ENCODE measurements at places on chromosomes 1 and 21.

DNA sequence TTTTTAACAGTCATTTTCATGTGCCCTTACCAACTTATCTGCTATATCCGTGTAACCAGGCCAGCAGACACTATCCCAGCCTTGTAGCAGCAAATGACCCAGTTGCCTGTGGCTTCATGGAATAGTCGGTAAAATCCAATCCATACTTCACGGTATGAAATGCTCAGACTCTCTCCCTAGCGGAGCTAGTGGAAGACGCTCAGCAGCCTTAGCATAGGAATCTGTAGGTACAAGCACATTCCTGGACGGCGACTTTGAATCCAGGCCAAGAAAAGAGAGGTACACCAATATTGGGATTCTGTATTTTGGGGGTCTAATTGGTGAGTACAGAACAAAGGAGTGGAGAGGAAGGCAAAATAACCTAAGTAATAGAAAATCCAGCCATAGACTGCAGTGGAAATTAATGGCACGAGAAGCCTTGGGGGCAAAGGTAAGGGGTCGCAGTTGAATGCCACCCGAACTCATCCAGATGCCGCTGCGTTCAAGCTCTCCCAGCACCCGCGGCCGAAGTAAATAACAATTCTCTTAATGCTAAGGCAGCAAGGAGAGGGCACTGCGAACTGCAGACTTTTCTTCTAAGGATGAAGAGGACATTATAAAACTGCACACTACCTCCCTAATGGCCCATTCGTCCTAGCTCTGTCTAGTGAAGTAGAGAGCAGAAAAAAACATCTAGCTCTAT, 17.7 kb upstream of the TBX15 start:
- no peak for DNase-seq

DNA sequence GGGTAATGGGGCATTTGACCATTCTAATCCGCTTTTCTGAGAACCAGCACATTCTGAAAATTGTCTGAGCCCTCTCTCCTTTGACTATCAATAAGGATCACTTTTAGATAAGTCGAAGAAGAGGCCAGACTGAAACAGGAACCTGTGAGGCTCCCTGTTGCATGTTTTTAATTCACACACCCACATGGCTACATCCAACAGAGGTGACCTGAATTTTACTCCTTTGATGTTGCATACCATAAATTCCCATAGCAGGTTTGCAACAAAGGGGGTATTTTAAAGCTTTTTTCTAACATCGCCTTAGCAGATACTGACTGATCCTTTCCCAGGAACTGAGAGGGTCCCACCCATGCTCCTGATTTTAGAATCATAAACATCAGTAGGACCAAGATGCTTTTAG, 450.8 kb downstream of the USP25 start:
- no peak for DNase-seq

DNA sequence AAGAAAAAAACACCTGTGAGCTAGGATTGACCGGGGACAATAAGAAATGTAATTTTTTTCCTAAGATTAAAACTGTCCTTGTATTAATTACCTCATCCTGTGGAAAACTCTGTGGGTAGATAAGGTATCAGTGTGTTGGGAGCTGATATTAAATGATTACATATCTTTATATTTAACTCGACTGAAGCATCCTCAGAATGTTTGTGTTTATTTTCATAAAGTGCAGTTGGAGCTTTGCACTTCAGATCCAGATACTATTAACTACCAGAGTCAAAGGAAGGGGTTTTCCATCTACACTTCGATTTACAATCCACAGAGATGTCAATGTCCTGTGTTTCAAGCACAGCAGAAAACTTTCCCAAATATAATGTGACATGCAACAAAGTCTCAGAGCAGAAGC, 164.5 kb downstream of the NR5A2 start:
- DNase-seq = no peak

DNA sequence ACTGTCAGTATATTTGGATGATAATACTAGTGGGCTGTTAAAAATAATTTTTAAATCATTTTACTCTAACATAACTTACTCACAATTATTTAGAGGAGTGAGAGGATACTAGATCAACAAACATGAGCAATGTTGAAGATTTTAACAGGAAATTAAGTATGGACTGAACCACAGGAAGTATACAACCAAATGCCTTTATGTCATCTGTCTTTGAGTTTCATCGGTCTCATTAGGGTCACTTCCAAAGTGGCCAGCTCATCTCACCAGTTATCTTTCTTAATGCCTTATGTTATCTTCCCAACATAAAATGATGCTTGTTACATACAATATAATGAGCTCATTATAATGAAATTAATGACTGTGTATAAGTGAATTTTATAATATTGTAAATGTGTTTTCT, 1.5 kb upstream of the RGS1 start:
- no peak for DNase-seq

- DNase-seq = peak; percentile 79
Measured at GRCh38 chr1:3491291-3492246, 37.1 kb downstream of the ARHGEF16 start.

GRCh38 chr21:30779249-30779648, 24.0 kb upstream of the KRTAP21-1 start:
- DNase-seq = no peak

GRCh38 chr1:48203287-48203900, 19.1 kb upstream of the SLC5A9 start:
- DNase-seq = peak; percentile 33

GRCh38 chr1:172574080-172574479, 41.1 kb downstream of the SUCO start:
- no peak for DNase-seq

DNA sequence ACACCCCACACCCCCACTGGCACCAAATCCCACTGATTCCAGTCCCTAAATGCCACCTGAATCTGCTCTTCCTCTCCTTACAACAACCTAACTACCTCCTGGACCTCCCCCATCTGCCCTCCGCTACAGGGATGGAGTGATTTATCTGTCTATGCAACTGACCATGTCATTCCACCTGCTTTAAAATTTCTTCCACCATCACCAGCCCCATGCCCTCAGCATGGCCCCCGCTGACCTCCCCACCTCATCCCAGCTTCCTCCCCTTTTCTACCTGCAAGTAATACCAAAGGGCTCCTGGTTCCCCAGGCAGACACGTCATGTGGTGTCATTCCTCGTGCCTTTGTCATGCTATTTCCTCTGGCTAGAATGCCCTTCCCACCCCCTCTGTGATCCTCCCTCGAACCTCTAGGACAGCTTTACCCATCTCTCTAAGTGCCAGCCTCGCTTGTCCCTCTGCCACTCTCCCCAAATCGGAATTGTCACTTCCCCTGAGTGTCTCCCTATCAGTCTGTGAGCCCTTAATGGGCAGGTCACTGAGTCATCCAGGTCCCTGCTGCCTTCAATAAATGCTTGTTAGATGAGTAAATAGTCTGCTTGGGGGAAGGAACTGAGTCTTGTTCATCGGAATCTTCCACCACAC, 3.7 kb downstream of the GJB4 start:
- DNase-seq = no peak

DNA sequence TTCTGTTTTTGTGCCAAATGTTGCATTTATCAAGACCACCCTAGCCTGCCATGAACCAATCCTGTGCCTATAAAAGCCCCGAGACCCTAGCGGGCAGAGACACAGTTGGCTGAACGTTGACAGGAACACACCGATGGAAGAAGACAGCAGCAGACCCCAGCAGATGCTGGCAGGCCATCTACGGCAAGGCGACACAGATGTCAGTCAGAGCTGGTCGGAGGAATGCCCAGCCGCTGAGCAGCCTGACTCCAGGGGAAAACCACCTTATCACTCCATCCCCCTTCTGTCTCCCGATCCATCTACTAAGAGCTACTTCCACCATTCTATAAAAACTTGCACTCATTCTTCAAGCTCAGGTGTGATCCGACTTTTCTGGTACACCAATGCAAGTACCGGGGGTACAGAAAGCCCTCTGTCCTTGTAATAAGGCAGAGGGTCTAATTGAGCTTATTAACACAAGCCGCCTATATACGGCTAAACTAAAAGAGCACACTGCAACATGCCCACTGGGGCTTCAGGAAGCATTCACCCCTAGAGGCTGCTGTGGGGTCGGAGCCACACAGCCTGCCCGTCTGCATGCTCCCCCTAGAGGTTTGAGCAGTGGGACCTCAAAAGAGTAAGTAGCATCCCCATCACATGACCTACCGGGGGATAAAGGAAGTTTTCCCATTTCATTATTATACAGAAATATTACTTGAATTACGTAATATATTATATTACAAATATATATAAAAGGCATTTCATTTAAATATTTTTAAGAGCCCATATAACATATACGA, 1156.3 kb upstream of the B3GALT2 start:
- peak; percentile 10 for DNase-seq

DNA sequence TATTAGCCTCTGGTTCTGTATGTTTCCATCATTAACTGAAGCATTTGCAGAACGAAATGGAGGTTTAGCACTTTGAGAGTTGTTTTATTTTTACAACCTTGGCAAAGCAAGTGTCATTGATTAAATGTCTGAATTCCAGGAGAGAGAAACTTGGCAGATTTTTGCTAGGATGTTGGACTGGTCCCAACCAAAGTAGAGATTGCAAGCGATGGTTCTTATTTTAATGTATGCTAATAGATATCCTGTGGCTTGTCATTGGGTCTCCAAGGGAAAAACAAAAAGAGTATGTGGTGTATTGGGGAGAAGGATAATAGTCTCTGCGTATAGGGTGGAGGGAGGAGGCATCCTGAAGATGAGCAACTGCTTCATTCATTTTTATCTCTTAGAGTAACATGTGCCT, 457.2 kb upstream of the RUNX1 start:
- DNase-seq = no peak

DNA sequence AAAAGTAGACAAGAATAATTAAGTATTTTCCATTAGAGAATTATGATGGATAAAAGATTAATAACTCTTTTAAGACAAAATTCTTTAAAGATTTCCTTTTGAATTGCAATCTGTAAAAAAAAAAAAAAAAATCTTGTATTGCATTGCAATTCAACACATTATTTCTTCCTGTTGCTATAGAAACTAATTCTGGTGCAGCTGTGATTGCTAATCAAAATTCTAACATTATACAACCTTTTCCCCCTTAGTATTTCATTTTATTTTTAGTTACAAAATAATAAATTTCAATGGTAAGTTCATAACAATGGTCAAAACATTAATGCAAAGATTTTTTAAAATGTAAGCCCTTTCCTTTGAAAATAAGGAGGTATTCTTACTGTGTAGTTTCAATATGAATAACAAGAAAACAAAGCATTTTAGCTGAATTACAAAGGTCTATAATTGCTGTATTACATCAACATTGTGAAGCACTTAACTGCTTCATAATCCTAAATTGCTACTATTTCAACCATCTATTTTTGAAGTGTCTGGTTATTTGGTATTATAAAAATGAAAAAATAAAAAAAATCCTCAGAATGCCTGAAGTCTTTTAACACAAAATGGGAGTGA, 135.0 kb downstream of the SYT14 start:
- no peak for DNase-seq

GRCh38 chr1:23425193-23425494, 596 bp upstream of the TCEA3 start:
- no peak for DNase-seq

- no peak for DNase-seq
Measured at GRCh38 chr1:150141452-150141851, 8.3 kb upstream of the PLEKHO1 start.

DNA sequence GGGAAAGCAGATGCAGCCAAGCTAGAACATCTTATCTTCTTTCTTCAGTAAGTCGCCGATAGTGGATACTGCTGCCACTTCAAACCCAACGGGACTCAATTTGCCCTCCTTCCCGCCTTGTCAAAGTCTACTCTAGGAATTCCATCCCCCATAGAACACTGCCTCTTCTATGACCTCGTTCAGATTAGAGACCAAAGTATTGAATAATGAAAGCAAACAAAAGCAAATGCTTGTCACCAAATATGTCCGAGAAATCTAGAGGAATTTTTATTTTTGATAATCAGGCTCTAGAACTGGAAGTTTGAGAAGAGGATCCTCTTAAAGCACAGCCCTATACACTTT, 853 bp upstream of the RRAGC start:
- DNase-seq = peak; percentile 3

DNA sequence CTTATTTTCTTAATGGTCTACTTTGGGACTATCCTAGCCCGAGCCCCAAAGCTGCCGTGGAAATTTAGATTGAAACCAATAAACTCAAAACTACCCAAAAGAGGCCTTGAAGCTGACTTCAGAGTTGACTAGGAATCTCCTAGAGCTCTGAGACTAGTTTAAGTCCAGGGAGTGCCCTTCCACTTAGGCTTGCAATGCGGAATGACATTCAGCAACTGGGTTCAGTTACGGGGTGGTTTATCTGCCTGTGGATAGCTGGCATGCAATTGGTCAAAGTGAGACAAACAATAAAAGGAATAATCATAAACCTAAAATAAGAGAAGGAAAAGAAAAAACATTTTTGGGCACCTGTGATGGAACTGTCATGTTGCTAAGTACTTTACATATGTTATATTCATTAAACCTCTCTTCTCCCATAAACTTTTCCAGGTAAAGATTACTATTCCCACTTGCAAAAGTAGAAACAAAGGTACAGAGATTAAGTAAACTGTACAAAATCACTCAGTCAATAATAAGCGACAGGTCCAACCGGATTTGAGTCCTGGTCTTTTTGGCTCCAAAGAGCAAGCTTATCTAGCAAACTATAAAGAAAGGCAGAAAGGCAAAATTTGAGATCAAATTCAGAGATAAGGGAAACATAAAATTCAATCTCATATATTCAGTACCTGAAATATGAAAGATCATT, 56.5 kb downstream of the GPATCH2 start:
- DNase-seq = no peak

- no peak for DNase-seq
Measured at GRCh38 chr1:65764052-65764451, 28.6 kb upstream of the PDE4B start.

DNA sequence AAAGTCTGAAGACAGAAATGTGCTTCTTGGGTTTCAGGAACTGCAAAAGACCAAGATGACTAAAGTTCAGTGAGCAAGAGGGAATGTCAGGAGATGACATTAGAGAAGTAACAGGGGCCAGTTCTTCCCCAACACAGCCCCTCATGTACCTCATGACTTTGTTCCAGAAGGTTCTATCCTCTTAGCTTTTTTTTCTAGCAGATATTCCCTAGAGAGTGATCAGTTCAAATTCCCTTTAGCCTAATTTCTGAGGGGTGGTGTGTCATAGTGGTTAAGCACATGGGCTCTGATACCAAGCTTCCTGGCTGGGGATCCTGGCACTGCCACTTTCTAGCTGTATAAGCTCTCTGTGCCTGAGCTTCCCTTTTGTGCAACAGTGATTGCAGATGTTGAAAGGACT, 108.0 kb downstream of the LBR start:
- DNase-seq = no peak

- no peak for DNase-seq
Measured at GRCh38 chr1:241352401-241352800, 4.6 kb downstream of the RGS7 start.

- DNase-seq = peak; percentile 23
Measured at GRCh38 chr1:59481881-59482505, 185.1 kb downstream of the FGGY start.

- DNase-seq = no peak
Measured at GRCh38 chr1:182955596-182956588, 2.9 kb upstream of the SHCBP1L start.

DNA sequence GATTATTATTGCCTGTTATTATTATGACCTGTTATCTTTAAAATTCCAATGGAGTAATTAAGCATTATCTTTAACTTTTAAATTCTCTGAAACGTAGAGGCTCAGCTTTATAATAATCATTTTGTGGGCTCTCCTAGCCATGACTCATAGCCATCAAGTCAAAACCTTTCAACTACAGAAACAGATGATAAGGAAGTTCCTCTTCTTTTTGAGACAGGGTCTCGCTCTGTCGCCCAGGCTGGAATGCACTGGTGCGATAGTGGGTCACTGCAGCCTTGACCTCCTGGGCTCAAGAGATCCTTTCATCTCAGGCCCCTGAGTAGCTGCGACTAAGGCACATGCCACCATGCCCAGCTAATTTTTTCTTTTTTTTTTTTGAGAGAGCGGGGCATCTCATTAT, 43.5 kb downstream of the CHML start:
- DNase-seq = no peak
